ENCODE measurements at places on chromosomes 6 and 20. TPM values are rescaled to one million over a fixed set of nuclear protein-coding genes. Genes with fewer than 3 reads are reported as not detected.

DNA sequence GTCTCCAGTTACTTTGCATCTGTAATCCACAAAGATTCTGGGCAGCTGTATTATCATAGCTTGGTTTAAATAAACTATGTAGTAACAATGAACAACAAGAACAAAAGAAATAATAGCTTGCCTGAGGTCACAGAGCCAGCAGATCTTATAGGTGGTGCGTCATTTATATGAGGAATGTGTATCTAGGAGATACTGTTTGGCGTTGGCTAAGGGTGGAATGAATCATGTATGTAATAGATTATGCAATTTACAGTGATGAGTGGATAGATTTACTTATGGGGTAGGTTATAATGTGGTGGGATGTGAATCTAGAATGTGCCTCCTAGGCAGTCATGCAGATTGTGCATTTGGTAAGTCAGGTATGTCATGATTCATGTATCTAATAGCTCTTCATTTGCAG lies 42.8 kb downstream of the HNF4A start:
- peaks cover 7% of the 10 kb centered on the region for H3K4me1 ChIP-seq
- H3K27me3 ChIP-seq = no peaks in the 10 kb centered on the region
- no peaks in the 10 kb centered on the region for H3K36me3 ChIP-seq
- H3K4me3 ChIP-seq = no peak overlapping the region

GRCh38 chr20:21725892-21726291 lies 20.4 kb downstream of the PAX1 start:
- no peaks in the 10 kb centered on the region for H3K36me3 ChIP-seq
- H3K27me3 ChIP-seq = no peaks in the 10 kb centered on the region
- no peak overlapping the region for H3K27ac ChIP-seq

DNA sequence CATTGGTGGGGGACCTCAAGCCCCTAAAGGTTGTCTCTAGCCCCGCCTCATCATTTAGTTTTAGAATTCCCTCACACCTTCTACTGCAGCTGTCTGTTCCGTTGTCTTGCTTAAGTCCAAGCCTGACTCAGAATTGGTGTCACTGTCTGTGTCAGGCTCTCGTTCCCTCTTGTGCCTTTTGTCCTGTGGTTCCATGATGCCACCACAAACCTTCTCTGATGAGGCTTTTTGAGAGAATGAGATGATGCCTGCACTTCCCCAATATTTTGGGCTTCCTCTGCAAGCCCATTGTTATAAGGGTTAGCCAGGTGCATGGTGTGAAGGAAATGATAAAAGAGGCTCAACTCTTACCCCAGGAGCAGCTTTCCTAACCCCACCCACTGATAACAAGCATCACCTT lies 8.1 kb upstream of the AKIRIN2 start:
- H3K27ac ChIP-seq = no peak overlapping the region
- no peak for DNase-seq
- no peaks in the 10 kb centered on the region for H3K4me1 ChIP-seq
- no peaks in the 10 kb centered on the region for H3K36me3 ChIP-seq
- H3K27me3 ChIP-seq = no peaks in the 10 kb centered on the region

The TRIM10 gene
- not detected for total RNA-seq

The HLA-DRB1 gene
- total RNA-seq = 136 TPM
